Right lung (tissue), 10 donors: ENCODE measurements at places on chromosomes 1 and 21.

- no peak for DNase-seq
Measured at GRCh38 chr1:202126426-202126825, 3.7 kb downstream of the GPR37L1 start.

DNA sequence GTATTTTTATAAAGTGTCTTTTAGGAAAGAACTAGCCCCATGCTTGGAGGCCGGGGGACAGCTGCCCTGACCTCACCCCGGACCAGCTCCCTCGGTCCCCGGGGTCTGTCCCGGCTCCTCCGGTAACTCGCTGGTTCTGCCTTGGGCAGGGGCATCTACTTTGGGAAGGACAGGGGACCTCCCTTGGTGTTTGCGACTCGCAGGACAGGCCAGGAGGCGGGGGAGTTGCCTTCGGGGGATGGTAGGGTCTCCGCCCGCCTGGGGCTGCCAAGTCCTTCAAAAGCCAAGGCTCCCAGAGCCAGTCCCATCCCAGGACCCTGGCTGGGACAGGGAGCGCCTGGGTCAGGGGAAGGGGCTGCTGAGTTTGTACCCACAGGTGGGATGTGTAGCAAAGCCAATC lies 157.9 kb downstream of the PEX14 start:
- no peak for DNase-seq

GRCh38 chr1:52668711-52669110 lies 29.4 kb downstream of the COA7 start:
- no peak for DNase-seq

DNA sequence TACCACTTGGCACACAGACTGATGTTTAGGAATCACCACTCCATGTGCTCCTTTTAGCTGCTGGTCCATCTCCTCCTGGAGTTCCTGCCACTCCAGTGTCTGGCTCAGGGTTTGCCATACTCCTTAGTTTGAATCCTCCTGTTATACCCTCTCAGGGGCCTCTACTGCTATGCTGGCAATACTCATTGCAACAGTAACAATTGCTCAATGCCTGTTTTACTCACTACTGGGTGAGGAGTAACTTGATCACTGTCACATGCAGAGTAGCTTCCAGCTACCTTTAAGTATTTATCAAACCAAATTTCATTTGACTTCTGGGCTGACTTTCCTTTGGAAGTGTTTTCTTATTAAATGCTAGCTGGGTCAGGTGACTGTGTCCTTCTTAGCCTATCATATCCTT lies 107.2 kb upstream of the WLS start:
- DNase-seq: no peak

- peak; percentile 34 for DNase-seq
Measured at GRCh38 chr1:42173961-42174735, 9.6 kb upstream of the GUCA2A start.

GRCh38 chr1:91129458-91129857 lies 107.6 kb upstream of the ZNF644 start:
- no peak for DNase-seq

- DNase-seq: no peak
Measured at GRCh38 chr1:90911353-90911752, 110.5 kb downstream of the ZNF644 start.

DNA sequence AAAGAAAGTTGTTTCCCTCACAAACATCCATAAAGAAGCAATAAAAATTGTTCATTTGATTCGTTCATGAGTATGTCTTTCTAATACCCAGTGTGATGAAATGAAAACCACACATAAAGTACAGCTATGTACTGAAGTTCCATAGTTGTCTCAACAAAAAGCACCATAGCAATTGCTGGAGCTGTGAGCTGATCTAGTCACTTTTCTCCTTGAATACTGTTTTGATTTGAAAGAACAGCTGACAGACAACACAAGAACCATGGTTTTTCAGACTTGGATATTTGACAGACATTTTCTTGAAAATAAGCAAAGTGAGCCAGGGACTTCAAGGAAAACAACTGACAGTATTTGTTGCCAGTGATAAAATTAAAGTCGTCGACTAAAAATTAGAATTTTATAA lies 237.1 kb upstream of the PLD5 start:
- no peak for DNase-seq

DNA sequence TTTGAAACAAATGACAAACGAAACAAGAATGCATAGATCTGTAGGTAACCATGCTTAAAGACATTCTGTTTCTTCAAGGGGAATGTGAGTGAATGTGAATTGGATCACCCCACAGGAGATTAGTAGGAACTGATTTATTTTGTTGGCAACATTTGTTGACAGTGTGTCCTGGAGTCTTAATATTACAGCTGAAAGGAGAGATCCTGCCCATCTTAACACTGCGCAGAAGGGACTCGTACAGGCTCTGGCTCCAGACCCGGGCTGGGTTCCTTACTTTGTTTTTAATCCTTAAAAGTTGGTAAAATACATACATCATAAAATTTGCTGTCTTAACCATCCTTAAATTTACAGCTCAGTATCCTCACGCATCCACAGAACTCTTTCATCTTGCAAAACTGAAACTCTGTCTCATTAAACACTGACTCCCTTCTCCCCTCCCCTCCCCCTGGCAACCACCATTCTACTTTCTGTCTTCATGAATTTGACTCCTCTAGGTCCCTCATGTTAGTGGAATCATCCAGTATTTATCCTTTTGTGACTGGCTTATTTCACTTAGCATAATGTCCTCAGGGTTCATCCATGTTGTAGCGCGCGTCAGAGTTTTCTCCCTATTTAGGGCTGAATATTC lies 74.1 kb downstream of the GALNT2 start:
- DNase-seq: no peak

DNA sequence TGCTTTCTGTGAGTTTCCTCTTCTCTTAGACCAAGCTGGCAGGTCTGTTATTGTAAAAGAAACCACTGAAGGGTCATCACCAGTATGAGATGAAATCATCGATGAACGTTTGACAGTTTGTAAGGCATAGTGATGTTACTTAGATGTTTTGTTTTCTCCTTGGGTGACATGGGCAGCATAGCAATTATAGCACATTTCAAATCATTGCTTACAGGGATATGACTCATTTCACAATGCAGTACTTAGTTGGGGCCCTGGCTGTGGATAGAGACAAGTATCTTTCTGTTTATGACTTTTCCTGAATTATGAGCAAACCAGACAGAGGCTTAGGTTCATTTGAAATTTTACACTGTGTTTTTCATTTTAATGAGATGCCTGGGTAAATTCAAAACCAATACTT lies 313.0 kb downstream of the RWDD3 start:
- DNase-seq: no peak

GRCh38 chr21:8989261-8989711 lies 1532.1 kb upstream of the TPTE start:
- DNase-seq: no peak

DNA sequence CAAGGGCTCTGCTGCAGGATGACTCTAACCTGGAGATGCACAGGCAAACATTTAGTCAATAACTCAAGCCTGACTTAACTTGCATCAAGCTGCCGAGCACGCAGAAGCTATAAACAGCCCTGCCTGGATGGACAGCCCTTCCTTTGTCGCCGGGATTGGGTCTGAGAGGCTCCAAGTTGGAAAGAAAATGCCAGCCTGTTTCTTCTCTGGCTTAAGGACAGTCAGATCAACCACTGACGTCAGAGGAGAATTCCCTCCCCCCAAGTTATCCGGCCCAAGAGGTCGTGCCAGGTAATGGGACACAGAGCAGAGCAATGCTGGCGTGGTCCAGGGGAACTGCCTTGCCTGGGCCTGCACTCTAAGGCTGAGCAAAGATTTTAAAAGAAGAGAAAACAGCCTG lies 27.1 kb upstream of the LRRC38 start:
- DNase-seq: no peak

- DNase-seq: no peak
Measured at GRCh38 chr1:181208967-181209366, 120.5 kb downstream of the IER5 start.

- DNase-seq: no peak
Measured at GRCh38 chr1:241985787-241986186, 13.1 kb downstream of the MAP1LC3C start.

- no peak for DNase-seq
Measured at GRCh38 chr1:53811414-53811851, 26.7 kb downstream of the NDC1 start.

DNA sequence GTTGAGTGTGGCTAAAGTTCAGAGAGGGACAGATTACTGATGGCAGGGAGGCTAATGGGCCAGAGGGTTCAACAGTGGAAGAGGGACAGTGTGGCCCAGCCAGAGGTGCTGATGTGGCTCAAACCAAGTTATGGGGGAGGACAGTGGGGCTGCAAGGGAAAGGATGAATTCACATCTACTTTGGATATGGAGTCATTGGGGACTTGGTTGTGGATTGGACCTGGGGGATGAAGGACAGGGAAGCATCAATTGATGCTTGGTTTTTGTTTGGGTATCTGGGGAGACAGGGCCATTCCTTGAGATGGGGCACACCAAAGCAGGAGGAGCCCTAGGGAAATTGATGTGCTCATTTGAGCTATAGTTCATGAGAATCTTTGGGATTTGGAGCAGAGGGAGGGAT lies 23.3 kb downstream of the FOXO6 start:
- DNase-seq: no peak

DNA sequence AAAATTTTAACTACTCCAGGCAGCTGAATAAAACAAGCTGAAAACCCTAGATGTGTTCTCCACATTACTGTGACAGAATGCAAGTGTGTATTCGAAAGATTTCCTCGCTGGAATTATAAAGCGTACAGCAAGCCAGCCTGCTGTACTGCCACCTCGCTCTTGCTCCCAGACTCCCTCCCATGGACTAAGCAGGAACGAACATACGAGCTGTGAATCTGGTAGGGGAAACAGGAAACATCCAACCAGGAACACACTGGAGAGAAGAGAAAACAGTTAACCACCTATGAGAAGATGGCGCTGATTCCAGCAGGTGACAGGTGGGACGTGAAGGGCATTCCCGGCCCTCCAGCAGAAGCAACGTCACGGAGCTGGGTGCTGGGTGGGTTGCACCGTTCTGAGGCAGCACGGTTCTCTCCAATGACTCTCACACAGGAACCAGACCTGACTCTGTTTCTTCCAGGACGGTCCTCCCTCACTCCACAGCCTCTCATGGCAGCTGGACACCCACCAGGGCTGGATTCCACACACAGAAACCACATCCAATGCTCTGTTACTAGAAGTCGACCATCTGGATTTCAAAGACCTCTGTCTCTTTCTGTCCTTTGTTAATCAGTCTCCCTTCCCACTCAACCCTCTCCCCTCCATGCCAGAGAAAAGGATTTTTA lies 219.2 kb downstream of the RERE start:
- peak; percentile 48 for DNase-seq

GRCh38 chr1:111275780-111276433 lies 14.7 kb upstream of the CHIA start:
- DNase-seq: no peak

DNA sequence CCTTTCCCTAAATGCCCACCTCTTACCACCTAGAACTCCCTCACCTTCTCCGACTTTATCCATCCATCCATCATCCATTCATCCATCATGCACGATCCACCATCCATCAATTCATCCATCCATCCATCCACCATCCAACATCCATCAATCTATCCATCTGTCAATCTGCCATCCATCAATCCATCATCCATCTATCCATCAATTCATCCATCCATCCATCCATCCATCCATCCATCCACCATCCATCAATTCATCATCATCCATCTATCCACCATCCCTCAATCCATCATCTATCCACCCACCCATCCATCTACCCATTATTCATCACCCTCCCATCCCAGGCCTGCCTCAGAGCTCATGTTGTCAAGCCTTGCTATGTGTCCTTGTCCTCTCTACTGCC lies 34.5 kb downstream of the WNT3A start:
- DNase-seq: no peak

DNA sequence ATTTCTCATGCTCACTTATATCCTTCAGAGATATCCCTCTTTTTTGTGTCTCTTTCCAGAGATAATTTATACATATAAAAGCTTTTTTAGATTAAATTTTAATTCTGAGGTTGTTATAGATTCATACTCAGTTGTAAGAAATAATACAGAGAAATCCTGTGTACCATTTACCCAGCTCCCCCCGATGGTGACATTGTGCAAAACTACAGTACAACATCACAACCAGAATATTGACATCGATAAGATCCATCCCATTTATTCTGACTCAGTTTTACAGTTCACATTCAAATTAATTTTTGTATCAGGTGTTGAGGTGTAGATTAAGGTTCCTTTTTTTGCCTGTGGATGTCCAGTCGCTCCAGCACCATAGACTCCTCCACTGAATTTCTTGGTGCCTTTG lies 14.3 kb downstream of the DMRTB1 start:
- no peak for DNase-seq

DNA sequence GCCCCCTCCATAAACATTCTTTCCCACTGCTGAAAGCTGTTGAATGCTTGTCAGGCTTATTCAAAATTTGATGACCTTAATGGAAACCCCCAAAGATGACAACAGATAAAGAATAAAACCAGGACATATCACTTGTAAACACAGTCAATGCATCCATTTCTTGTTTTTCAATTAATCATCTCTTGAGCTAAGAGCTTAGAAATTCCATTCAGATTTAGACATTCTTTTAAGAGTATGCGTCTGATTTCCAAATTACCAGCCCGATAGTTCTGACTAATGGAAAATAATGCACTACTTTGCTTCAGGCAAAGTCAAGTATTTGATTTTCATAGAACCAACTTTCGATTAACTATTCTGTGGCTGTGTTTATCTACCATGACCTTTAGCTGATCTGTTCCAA lies 100.6 kb upstream of the RUNX1 start:
- DNase-seq: no peak

DNA sequence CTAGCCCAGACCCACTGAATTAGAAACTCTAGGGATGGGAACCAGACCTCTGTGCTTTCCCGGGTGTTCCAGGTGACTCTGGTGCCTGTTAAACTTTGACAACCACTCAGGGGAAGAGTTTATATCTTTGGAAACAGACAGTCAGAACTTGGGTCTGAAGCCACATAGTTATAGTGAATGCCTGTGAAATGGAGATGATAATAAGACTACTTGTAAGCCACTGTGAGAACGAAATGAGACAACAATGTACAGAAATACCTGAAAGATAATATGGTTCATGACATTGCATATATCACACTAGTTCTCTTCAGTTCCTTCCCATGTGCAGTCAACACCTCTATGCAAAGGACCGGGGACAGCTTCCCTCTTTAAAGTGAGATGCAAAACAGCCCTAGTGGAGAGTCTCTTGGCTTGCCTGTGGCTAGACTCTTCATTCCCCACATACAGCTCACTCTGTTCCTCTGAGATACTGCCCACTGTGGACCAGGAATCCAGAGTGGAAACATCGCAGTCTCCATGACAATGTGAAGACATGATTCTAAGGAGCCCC lies 287.5 kb downstream of the ASTN1 start:
- no peak for DNase-seq

- DNase-seq: no peak
Measured at GRCh38 chr1:181514298-181515290, 31.3 kb downstream of the CACNA1E start.

GRCh38 chr1:164180824-164181223 lies 378.2 kb upstream of the PBX1 start:
- DNase-seq: no peak

DNA sequence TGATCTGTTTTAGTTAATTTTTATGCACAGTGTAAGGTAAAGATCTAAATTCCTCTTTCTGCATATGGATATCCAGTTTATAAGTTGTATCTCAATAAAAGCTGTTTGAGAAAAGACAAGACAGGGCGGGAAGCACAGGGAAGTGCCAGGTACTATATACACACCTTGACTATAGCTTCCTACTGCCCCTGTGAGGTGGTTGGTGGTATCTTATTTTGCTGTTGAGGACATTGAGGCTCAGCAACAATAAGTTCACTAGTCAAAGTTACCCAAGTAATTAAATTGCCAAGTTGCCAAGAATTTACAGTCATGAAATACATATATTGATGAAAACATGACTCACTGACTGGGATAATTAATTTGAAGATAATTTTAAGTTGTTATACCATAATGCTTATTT lies 109.1 kb downstream of the CD247 start:
- DNase-seq: no peak

GRCh38 chr1:207218512-207219362 lies 102.7 kb upstream of the CD55 start:
- no peak for DNase-seq
